ENCODE measurements at places on chromosomes 6 and 20.

- DNase-seq = no peak
Observed at GRCh38 chr6:23137611-23138010, 568.2 kb downstream of the HDGFL1 start.

- peak; percentile 7 for DNase-seq
Observed at GRCh38 chr6:110357664-110358552, at the start of gene METTL24. TSS of gene METTL24 (minus strand) at chr6:110358349. CDS start at chr6:110358272, 77 bp downstream.

- DNase-seq = no peak
Observed at GRCh38 chr6:16683641-16684194, 77.5 kb downstream of the ATXN1 start.

- no peak for DNase-seq
Observed at GRCh38 chr6:153778216-153778615, 260.8 kb upstream of the OPRM1 start.

DNA sequence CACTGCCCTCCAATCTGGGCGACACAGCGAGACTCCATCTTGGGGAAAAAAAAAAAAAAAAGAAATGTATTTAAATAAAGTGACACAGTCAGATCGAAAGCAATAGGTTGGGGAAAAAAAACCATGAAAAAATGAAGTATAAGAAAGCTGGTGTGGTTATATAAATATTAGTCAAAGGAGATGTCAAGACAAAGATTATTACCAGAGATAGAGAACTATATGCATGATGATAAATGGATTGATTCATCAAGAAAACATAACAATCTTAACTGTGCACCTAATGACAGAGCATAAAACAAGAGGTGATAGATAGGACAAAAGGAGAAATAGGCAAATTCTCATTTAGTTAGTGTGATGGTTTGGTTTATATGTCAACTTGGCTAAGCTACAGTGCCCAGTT is 146.9 kb upstream of the AHI1 start:
- no peak for DNase-seq

DNA sequence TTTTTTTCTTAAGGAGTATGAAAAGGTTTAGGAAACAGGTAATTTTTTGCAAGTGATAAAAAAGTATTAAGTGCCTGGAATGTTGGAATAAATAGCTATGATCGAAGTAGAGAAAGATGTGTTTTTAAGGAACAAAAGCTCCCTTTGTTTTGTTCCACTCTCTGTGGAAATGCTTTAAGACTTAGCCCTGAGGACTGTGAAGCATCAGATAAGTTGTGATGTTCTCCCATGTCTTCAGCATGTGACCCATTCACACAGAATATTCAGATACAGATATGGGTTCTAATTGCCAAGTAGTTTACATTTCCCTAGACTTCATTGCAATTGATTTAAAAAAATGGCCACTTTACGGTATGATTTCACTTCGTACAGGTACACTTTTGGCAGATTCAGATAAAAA is 80.6 kb downstream of the KCNQ5 start:
- no peak for DNase-seq

GRCh38 chr20:56032251-56032650 is 26.9 kb upstream of the CBLN4 start:
- no peak for DNase-seq

GRCh38 chr6:166411721-166412151 is 29.0 kb upstream of the MPC1 start:
- DNase-seq = no peak

- DNase-seq = no peak
Observed at GRCh38 chr6:1552296-1552761, 57.4 kb upstream of the FOXC1 start.

DNA sequence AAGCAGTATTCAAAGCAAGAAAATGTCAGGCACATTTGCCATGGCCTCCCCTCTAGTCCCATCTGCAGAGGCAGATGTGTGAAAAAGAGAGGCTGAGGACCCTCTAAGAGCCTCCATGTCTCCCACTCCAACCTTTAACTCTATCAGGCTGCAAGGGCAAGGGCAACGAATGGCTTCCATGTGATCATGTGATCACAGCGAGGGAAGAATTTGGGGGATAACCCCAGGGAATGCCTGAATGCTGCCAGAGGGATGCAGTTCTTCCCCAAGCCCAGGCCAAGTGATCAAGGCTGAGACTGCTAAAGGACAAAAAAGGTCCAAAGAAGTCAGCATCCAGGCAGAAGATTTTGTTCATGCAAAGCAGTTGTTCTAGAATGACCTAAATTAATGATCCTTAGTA is 4.9 kb downstream of the CHD6 start:
- DNase-seq = no peak

- no peak for DNase-seq
Observed at GRCh38 chr6:31336896-31337496, 20.0 kb downstream of the HLA-B start.

DNA sequence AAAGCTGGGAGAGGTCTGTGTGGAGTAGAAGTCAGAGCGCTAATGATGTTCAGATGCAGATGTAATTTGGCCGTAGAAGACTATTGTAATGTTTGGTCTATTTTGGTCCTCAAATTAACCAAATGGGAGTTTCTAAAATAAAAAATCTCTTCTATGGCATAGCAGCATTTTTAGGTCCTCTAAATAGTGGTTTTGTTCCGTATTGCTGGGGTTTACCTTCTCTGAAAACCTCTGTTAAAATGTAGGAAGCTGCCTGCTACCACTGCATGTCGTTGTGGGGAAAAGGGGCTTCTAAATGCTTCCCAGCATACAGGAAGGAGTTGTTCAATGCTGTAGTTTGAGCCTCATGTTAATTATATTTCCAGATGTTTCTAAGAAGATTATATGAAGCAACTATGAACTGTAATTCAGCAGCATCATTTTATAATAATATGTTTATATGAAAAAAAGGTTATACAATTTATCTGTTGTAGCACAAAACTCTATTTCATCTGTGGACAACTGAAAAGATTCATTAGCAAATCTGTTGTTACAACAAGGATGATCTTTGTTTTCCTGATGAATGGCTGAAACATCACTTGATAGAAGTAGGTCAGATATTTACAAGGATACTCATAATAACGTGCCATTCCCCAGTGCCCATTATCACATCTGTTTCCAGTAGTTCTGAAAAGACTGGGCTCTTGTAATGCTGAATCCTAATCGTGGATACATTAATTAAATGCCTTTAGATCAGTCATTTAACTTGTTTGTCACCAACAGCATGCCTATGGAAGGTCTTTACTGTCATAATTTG is 256.6 kb downstream of the TBC1D7 start:
- DNase-seq = no peak

DNA sequence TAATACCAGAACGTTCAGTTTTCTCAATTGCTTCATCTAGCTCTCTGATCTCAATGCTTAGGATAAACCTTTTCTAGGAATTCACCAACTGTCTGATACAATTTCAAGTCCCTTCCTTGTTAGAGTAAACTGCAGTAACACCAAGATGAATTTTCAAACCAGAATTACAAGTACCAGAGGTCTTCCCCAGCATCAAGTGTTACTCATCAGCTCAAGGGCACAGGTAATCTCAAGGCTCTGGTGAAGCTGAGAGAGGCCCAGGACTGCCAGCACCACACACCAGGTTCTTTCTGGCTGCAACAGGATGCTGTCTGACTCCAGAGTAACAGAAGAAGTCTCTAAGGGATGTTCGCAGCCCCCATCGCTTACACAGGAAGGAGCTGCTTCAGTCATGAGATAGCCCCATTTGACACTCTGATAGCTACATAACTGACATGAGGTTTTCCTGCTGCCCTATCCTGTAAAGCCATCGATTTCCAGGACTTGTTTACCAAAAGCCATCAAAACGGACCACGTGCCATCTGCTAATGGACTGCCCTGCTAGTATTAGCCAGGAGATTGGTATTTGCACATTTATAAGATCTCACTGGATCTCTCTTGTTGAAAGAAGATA is 549.4 kb downstream of the UTRN start:
- DNase-seq = no peak

Measured in bone marrow (tissue), 2 donors.